ENCODE measurements at places on chromosomes 3 and 15.

DNA sequence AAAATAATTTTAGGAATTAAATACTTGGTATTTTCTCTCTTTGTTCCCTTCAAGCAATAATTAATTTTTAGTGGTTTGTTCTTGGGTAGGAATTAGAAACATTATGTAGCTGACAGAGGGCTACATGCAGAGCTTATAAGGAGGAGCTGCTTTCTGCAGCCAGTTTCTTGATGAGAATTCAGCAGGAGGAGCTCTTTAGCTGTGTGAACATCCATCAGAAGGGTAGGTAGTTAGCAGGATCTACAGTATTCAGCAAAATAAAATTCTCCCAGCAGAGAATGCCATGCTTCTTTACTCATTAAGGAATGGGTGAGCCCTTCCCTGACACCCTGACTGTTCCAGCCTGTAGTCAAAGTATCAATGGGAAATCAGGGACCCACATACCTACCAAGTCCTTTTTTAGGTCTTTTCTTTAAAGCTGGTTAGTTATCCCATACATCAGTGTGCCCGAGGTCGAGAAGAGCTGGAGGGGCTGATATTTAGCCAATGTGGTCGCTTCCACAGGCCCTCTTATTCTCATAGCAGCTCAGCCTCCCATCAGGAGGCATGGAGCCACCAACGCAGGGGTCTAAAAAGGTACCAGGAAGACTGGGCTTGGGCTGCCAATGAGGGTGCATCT is 54.0 kb downstream of the KCNAB1 start:
- no peak for DNase-seq

DNA sequence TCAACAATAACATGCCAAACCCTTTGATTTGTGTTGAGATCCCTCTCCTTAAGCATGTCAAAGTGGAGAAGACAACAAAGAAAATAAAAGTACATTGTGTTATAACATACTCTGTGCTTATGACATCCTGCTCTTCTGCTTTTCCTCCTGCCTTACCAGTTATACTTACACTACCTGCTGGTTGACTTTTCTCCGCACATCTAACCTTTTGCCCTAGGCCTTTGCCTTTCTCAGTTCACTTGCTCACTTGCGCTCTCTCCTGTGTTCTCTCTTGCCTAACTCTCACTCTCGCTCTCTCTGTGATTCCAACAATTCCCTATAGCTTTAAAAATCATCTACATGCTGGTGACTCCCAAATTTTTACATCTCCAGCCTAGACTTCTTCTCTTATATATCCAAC is 5.7 kb downstream of the DNAH12 start:
- no peak for DNase-seq

DNA sequence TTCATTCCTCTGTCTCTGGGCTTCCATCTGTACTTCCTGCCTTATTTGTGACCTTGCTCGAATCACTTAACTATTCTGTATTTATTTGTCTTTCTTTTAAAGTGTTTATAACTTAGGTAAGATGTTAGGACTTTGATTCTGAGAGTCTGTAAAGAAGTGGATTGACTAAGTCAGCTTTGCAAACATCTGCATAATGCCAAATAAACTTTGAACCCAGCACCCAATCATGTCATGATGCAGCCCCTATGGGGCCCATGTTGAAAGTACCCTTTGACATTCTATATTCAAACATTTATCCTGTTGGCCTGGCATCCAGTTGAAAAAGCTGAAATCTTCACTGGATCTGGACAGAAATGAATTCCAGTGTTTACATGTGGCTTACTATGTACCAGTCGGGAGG is 3.8 kb upstream of the MYRIP start:
- no peak for DNase-seq

DNA sequence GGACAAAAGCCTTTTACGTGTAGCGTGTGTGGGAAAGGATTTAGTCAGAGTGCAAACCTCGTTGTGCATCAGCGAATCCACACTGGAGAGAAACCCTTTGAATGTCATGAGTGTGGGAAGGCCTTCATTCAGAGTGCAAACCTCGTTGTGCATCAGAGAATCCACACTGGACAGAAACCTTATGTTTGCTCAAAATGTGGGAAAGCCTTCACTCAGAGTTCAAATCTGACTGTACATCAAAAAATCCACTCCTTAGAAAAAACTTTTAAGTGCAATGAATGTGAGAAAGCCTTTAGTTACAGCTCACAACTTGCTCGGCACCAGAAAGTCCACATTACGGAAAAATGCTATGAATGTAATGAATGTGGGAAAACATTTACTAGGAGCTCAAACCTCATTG is 10.5 kb downstream of the ZNF35 start:
- no peak for DNase-seq

- DNase-seq: no peak
Measured at GRCh38 chr3:182971637-182972036, 8.7 kb downstream of the DCUN1D1 start.

GRCh38 chr3:55543181-55543614 is 56.1 kb upstream of the WNT5A start:
- no peak for DNase-seq

GRCh38 chr3:169278092-169278491 is 385.4 kb downstream of the MECOM start:
- DNase-seq: no peak

GRCh38 chr3:474828-475227 is 278.3 kb downstream of the CHL1 start:
- DNase-seq: no peak

- DNase-seq: no peak
Measured at GRCh38 chr3:151331696-151332095, 2.3 kb upstream of the P2RY13 start.

GRCh38 chr15:91257746-91258414 is 157.8 kb downstream of the SV2B start:
- no peak for DNase-seq

- DNase-seq: no peak
Measured at GRCh38 chr3:167700046-167700445, 34.6 kb downstream of the PDCD10 start.

GRCh38 chr3:133074977-133075376 is 36.8 kb downstream of the TMEM108 start:
- DNase-seq: no peak

DNA sequence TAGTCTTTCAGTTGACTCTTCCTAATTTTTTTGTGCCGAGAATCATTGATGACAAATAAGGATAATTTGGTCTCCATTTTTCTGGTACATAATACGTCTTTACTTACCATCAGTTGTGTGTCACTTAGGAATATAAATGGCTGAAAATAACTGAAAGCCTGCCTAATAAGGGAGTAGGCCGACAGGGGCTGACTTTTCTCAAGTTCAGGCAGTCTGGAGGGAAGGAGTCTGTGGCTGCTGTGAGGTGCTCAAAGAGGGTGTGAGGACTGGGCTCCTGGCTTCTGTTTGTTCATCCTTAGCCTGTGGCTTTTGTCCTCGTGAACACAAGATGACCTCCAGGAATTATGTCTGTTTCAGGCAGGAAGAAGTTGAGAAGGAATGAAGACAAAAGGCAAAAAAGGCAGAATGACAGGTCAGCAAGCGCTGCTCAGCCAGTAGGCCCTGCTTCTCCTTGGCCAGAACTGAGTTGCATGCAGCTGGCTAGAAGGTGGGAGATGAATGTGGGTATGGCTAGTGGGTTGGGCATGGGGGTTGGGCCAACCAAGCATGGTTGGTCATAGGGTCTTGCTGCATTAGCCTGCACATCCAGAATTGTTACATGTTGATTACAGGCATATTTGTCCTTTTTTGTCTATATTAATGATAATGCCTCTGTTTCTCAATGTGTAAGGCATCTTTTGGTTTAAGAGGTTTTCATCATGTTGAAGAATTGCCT is 29.2 kb downstream of the IGF1R start:
- DNase-seq: no peak

DNA sequence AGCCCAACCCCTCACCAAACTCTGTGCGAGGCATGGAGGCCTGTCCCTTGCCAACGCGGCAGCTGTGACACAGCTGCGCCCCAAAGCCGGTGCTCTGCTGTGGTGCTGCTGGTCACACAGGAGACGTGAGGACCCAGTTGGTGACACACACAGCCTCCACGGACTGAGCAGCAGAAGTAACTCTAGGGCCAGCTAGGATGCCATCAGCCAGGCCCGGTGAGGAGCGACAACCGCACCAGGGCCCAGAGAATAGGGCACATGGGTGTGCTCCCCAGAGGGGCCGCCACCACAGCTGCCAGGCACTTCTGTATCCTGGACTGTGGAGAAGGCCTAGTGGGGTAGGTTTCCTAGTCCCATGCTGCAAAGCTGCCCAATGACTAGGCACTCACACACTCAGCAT is 10.7 kb downstream of the ZXDC start:
- no peak for DNase-seq

DNA sequence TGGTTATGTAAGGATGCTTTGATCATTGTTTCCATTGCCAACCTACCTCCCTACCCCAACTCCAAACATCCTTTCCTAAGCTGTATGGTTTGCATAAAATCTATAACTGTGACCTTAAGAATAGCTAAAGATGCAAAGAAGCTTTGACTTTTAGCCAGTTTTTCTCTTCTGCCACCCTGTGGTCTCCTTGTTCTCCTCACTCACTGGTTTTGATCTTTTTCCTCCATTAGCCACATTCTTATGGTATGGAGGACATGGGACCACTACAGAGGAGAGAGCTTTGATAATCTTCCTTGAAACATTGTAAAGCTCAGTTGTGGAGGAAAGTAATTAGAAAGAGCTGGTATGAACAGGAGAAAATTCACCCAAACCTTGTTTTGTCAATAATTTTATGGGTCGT is 115.9 kb downstream of the NEK11 start:
- DNase-seq: no peak

- DNase-seq: no peak
Measured at GRCh38 chr15:67300266-67301025, 45.9 kb downstream of the IQCH start.

DNA sequence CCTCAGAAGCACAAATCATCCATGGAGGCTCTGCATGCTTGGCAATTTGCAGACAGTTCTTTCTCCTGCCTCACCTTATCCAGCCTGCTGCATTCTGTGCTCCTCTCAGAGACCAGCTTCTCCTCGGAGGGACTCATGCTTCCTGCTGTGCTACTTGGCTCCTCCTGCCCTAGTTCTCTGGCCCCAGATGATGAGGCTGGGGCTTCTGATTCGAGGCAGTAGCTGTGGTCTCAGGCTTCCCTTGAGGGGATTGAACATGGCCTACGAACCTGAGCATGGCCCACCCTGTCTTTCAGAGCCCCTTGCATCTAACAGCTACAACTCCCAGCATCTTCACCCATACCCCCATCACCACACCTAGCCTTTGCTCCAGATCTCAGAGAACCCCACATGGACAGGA is 6.7 kb downstream of the VIPR1 start:
- DNase-seq: no peak

DNA sequence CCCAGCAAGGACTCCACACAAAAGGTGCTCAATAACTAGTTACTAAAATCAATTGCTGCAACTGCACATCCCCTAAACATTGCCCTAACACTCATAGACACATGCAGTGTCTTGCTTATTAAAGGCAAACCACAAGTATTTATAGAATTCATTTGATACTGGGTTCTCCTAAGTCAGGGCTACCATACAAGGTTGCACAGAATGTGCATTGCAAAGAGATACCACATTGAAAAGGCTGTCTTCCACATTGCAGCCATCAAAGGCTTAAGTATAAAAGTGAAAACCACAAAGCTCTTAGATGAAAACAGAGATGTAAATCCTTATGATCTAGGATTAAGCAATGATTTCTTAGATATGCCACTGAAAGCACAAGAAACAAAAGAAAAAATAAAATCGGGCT is 33.6 kb upstream of the TOPAZ1 start:
- DNase-seq: no peak

DNA sequence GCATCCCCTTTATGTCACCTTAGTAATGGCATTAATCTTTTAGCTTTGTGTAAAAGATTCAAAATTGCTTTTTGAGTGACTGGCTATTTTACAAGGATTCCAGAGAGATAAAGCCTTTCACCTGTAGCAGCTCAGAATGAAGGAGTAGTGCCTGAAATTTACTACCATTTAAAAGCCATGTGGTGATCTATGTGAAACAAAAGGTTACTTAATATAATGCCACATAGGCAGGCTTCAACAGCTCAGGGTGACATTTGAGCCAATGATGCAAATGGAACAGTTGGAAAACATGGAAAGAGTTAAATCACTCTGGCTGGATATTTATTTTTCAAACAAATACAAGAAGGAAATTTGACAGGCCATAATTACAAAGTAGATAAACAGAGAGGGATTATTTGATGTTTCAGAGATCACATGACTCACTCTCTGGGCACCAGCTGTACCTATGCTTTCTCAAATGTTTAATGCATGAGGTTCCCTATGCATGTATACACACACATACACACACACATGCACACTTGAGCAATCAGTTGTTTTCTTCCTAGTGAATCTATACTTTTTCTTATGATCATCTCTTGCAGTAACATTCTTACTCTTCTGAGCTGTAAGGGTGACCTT is 171.5 kb downstream of the ZMAT3 start:
- DNase-seq: no peak

GRCh38 chr15:56047354-56047753 is 53.9 kb upstream of the NEDD4 start:
- DNase-seq: no peak

DNA sequence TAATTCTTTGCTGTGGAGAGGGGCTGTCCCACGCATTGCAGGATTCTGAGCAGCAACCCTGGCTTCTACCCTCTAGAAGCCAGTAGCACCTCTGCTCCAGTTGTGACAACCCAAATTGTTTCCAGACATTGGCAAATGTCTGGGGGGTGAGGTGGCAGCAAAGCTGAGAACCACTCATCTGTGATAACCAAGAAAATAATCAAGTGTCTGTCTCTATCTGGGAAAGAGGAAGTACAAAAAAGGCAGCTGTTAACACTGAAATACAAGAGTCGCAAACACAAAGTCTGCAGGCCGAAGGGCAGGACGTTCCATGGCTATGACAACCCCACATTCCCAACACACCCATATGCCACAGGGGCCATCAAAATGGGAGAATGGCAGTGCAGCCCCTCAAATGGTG is 42.2 kb upstream of the GNB5 start:
- no peak for DNase-seq

GRCh38 chr15:99447497-99448371 is 118.0 kb upstream of the MEF2A start:
- no peak for DNase-seq

- no peak for DNase-seq
Measured at GRCh38 chr3:106640353-106640752, 736.9 kb upstream of the CCDC54 start.

GRCh38 chr15:31295658-31296057 is 31.0 kb upstream of the KLF13 start:
- no peak for DNase-seq

DNA sequence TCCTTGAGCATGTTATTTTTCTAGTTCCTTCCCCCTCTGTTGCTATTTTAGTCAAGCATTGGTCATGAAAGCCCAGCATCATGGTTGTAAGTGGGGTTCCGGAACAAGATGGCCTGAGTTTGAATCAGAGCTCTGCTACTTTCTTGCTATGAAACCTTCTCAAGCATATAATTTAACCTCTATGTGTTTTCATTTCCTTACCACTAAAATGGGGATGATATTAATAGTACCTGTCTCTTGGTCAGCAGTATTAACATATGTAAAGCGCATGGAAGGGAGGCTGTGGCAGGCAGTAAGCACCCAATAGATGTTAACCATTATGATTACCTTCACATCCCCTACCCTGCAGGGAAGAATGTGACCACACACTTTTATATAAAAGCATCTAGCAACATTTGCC is 14.3 kb upstream of the SPRED1 start:
- no peak for DNase-seq

GRCh38 chr3:186002884-186003472 is 65.2 kb upstream of the TRA2B start:
- DNase-seq: no peak

Data from stimulated activated CD8-positive, alpha-beta memory T cell treated with anti-CD3 and anti-CD28 coated beads, Interleukin-4, amount 100 ng/mL, for 1 hour (primary cell).